ENCODE measurements at places on chromosomes 7 and 10.

GRCh38 chr10:28664369-28664740 is 13.0 kb upstream of the BAMBI start:
- no peak for DNase-seq

- DNase-seq = no peak
These were observed 370.1 kb downstream of the FRMD4A start for GRCh38 chr10:13960603-13961002.

GRCh38 chr7:31007634-31008033 is 43.9 kb downstream of the GHRHR start:
- DNase-seq = no peak

DNA sequence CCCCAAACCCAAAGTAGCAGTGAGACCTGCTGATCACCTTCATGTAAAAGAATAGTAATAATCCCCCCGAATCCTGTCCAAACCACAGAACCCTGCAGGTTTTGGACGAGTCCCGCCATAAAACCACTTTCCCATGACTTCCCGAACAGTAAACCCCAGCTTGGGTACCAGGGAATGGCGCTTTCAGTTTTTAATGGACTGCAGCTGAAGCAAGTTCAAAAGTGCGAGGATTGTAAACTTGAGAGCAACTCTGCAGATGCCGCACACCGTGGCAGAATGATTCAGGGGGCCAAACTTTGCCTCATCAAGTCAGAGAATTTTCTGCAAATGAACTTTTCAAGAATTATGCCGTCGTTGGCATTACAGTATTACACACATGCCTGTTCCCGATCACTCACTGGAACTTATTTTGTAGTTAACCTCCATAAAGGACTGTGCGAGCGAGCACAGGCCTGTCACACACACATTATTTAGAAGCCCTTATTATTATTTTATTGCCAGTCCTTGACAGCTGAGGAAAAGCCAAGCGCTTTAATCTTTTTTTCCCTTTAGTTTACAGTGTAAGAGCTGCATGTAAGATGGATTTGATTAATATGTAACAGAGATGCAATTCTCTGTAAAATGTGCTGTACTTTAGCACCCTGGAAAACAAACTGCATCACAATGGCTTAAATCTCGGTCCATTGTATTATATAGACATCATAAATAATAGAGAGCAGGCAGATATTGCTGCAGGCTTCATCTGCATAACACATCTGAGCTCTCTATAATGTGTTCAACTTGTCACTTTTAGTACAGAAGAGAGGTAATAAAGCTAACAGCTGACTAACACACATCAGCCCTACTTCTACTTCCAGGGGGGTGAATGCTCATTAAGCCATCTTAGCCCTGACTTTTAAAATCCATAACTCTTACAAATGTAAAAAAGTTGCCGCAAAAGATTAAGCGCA is 493.5 kb upstream of the GALNT17 start:
- DNase-seq = no peak

GRCh38 chr10:72297281-72297804 is 23.6 kb downstream of the DDIT4 start:
- no peak for DNase-seq

- DNase-seq = no peak
These were observed 87.9 kb downstream of the SLC16A9 start for GRCh38 chr10:59621771-59622170.

- no peak for DNase-seq
These were observed 5.8 kb downstream of the IFIT1 start for GRCh38 chr10:89398003-89398749.

GRCh38 chr7:55484241-55484640 is 88.1 kb downstream of the VOPP1 start:
- no peak for DNase-seq

DNA sequence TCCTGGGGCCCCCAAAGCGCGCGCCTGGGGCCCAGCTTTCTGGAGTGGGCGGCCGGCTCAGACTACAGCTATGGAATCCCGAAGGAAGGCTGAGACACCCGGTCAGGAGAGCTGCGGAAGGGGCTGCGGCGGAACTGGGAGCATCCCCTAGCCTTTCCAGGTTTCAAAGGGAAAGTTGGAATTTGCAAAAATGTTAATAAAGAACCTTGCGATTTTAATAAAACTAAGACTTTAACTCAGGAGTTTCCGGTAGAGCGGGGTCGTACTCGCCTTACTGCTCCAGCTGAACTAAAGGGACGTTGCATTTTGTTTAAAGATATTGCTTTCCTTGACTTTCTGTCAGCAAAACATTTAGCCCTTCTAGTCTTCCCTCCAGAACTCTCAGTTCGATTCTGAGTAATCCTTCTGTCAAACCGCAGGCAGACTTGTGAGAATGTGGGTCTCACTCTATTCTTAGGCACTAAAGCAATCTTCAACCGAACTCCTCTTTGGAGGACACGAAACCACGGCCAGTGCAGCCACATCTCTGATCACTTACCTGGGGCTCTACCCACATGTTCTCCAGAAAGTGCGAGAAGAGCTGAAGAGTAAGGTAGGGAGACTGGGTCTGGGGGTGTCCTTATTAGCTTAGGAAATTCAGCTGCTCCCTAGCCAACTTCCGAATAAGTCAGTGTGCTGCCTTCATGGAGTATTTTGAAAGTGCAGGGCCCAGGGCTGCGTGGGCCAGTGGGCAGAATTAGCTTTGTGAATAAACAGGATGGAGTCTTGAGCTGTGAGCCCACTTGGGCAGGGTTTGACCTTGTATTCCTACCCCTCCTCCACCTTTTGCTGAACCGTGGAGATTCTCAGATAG is 1.9 kb downstream of the CYP26A1 start:
- DNase-seq = no peak

- no peak for DNase-seq
These were observed 51.8 kb upstream of the ADGRA1 start for GRCh38 chr10:133035952-133036351.

- DNase-seq = no peak
These were observed 4.5 kb upstream of the LRRC4 start for GRCh38 chr7:128035712-128036111.

DNA sequence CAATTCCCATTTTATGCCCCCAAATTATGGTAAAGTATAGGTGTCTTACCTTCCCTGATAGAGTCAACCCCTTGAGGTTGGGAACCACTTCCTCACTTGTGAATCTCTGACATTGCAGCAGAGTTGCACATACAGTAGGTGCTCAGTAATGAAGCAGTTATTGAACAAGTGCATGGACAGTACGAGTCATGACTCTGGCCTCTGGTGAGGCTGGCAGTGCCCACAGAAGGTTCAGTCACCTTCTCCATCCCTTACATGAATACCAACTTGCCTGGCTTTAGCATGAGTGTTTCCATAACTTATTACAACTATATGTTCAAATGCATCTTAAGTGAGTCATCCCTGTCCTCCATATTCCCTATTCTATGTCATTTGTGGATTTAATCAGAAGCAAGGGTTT is 340.0 kb downstream of the ELMO1 start:
- no peak for DNase-seq

- no peak for DNase-seq
These were observed 5.4 kb downstream of the COBL start for GRCh38 chr7:51311166-51311565.

- DNase-seq = no peak
These were observed 99.3 kb downstream of the DGKI start for GRCh38 chr7:137747359-137748031.

DNA sequence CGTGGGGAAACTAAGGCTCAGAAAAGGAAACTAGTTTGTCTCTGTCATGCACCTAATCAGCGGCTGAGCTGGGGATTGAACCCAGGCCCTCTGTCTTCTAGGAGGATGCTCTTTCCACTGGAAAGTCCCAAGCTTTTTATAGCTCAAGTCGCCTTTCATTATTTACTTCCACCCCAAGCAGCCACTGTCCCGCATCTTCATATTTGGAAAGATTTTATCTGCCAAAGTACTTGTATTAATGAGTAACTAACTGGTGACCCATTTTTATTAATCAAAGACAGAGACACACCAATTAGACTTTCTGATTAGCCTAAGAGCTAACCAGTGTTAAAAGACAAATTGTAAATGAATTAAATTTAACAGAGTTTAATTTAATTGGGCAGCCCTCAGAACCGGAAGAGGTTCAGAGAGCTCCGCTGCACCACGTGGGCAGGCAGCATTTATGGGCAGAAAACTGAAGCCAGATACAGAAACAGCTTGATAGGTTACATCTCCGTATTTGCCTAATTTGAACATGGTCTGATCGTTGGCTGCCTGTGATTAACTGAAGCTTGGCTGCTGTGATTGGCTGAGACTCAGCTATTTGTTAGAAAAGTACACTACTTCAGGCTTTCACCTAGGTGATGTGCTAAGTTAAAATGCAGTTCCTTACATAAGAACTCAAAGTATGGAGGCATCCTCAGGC is 78.5 kb upstream of the PDCD4 start:
- DNase-seq = no peak

DNA sequence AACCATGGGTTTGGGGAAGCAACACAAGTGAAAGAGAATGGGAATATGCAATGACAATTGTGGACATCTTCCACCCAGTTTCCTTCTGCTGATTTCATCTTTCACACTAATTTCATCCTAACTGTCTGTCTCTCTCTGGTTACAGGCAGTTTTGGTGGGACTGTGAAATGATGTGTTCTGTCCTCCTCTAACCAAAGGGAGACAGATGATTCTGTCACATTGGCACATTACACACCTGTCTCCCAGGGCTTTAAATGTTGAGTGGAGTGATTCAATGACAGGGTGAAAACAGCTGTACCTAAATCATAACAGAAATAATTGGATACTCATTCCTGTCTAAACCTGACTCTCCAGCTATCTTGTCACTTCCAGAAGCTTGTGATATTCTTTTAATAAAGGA is 60.0 kb downstream of the DGKB start:
- DNase-seq = no peak

DNA sequence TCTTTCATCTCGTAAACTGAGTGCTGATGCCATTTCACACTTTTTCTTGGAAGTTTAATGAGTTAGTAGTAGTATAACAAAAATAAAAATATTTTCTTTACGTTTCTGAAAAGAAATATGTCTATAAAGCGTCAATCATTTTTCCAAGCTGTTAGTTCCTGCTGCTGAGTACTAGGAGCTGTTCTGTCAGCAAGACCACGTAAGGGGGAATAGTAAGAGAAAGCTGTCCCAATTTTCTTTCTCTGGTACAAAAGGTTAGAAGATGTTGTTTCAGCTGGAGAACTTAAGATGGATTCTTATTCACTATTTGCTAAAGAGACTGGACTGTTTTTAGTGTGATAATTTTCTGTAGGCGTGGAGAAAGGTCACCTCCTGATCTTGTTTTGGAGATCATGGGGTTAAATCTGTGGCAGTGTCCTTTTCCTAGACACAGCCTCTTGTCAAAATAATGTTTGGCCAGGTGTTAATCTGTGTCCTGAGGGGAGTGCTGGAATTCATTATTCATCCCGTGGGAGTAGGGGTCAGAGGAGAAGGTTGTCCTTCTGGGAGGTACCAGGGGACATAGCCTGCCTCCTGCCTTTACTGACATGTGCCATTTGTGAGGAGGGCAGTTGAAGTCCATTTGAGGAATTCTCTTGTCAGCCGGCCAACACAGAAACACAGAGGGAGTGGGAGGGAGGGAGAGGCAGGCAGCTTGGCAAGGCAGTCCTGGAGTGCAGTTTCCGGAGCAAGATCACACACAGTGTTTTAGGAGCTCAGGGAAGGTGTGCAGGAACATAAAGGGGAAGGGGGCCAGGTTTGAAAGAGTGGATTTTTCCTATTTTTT is 368.7 kb downstream of the AUTS2 start:
- DNase-seq = no peak

DNA sequence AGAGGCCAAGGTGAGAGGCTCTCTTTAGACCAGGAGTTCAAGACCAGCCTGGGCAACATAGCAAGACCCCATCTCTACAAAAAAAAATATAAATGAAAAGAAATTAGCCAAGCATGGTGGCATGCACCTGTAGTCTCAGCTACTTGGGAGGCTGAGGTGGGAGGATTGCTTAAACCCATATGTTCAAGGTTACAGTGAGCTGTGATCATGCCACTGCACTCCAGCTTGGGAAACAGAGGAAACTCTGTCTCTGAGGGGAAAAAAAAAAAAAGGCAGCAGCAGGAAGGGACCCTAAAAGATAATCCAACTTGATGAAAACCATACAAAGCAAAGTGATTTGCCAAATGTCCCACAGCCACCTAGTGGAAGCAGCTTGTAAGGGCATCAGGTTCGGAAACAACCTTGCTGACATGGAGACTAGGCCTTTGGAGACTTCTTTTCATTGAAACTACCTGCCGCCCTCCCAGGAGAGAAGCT is 15.6 kb upstream of the PBLD start:
- peak; percentile 52 for DNase-seq

- DNase-seq = peak; percentile 43
These were observed 786 bp downstream of the ATP5F1C start for GRCh38 chr10:7788639-7789286.

GRCh38 chr10:74784462-74784861 is 41.9 kb upstream of the KAT6B start:
- DNase-seq = no peak

DNA sequence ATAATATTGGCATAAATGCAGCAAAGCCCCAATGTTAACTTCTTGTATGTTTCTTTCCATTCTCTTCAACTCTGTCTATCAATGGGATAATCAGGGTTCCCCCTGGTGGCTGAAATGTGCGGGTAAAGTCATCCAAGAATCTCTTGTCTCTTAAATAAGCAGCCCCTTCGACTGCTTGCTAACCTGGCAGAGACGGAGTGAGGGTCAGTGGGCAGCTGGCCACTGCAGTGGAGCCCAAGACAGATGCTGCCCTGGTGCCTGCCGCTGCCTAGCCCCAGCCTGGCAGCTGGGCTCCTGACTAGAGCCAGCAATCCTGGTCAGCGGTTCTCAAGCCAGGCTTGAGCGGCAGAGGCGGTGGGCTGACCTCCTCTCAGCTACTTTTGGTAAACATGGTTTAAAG is 248.9 kb downstream of the COBL start:
- DNase-seq = peak; percentile 76

DNA sequence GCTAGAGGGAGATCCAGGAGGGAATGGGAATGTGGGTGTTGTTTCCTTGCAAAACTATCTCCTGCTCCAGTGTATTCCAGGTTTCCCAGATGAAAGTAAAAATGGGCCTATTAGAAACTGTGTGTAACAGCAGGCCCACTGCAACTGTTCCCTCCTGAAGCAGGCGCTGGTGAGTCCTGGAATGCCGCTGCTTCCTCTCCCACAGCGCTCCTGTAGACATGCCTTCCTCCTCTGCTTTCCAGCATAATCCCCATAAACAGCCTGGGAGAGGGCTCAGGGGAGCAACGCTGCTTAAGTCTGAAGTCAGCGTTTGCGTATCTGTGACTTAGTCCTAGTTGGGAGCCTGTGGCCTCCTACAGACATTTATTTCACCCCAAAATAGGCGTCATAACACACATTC is 551.0 kb upstream of the FOXK1 start:
- peak; percentile 67 for DNase-seq

GRCh38 chr10:87593702-87594101 is 66.0 kb upstream of the PAPSS2 start:
- DNase-seq = no peak

Data from ecto neural progenitor cell (in vitro differentiated cells).